Lung microvascular endothelial cell (primary cell): ENCODE measurements at places on chromosomes 7 and 10. TPM values are rescaled to one million over a fixed set of nuclear protein-coding genes. Genes with fewer than 3 reads are reported as not detected.

Gene GARIN1A
- 0.20 and 0.22 TPM in 2 replicates for total RNA-seq

Gene DKK1
- 13.3 and 15.7 TPM in 2 replicates for total RNA-seq

Gene IFIT2
- 3.1 and 8.1 TPM in 2 replicates for total RNA-seq

Gene STAG3
- total RNA-seq = 0.20 and 0.22 TPM in 2 replicates

Gene ENTPD1
- total RNA-seq = 2.6 and 10.2 TPM in 2 replicates

Gene FKBP9
- 111 and 133 TPM in 2 replicates for total RNA-seq

Gene MALRD1
- total RNA-seq = not detected in 2 replicates

Gene SPOCK2
- total RNA-seq = 2.2 and 3.0 TPM in 2 replicates

Gene GPR15LG
- not detected in 2 replicates for total RNA-seq

Gene POLR2J2
- total RNA-seq = 0.65 and 2.4 TPM in 2 replicates

Gene XRCC2
- total RNA-seq = 1.2 and 1.7 TPM in 2 replicates

Gene KMT2C
- total RNA-seq = 16.1 and 34.5 TPM in 2 replicates

Gene GNG11
- total RNA-seq = 361 and 479 TPM in 2 replicates

Gene BHLHA15
- total RNA-seq = 0.20 and 0.44 TPM in 2 replicates

Gene NEUROD6
- not detected in 2 replicates for total RNA-seq

Gene CPVL
- total RNA-seq = 0.22 and 0.40 TPM in 2 replicates

Gene MYPN
- total RNA-seq = not detected in 2 replicates

Gene TFAM
- 24.8 and 31.3 TPM in 2 replicates for total RNA-seq

Gene CHST3
- 5.4 and 6.9 TPM in 2 replicates for total RNA-seq

Gene UFSP1
- 1.5 and 2.2 TPM in 2 replicates for total RNA-seq

Gene HTRA1
- 42.7 and 125 TPM in 2 replicates for total RNA-seq

Gene OR9A4
- total RNA-seq = not detected in 2 replicates
